ENCODE measurements at places on chromosomes 1 and 21. TPM values are rescaled to one million over a fixed set of nuclear protein-coding genes. Genes with fewer than 3 reads are reported as not detected.

Gene OXCT2
- 0.47 TPM for total RNA-seq

Gene KRTAP10-6
- not detected for total RNA-seq

Gene TLR5
- 0.11 TPM for total RNA-seq

Gene PPIAL4G
- 0.36 TPM for total RNA-seq

Gene PTAFR
- 1.3 TPM for total RNA-seq

Gene EDN2
- total RNA-seq: not detected

Gene TMEM82
- total RNA-seq: not detected

Gene RGS16
- 102 TPM for total RNA-seq

Gene GOLT1A
- not detected for total RNA-seq

Gene JAK1
- total RNA-seq: 198 TPM

Gene CD1B
- total RNA-seq: not detected

Gene GBP2
- total RNA-seq: 154 TPM

Gene SAMD13
- not detected for total RNA-seq

Gene C1orf185
- not detected for total RNA-seq

Gene CYP4A22
- total RNA-seq: not detected

Gene DYRK1A
- total RNA-seq: 90.1 TPM

Gene LINGO4
- total RNA-seq: not detected

Gene HES5
- total RNA-seq: not detected

Gene LRRC7
- not detected for total RNA-seq

Gene RNF186
- not detected for total RNA-seq

Gene SPATA46
- not detected for total RNA-seq

All from natural killer cell treated with Interleukin-12 subunit alpha and Interleukin-12 subunit beta and Interleukin-15 and Interleukin-18, amount 100 ng/mL, for 72 hours (primary cell).